Frontal cortex (tissue), 4 donors: ENCODE measurements at places on chromosomes 2 and 18. TPM values are rescaled to one million over a fixed set of nuclear protein-coding genes. Genes with fewer than 3 reads are reported as not detected.

Gene TBC1D8
- total RNA-seq: 6.1 TPM

- no peak for DNase-seq
These were observed 561.2 kb upstream of the SALL3 start for GRCh38 chr18:78418379-78418778.

- DNase-seq: no peak
These were observed 177.2 kb downstream of the NEDD4L start for GRCh38 chr18:58221060-58221725.

DNA sequence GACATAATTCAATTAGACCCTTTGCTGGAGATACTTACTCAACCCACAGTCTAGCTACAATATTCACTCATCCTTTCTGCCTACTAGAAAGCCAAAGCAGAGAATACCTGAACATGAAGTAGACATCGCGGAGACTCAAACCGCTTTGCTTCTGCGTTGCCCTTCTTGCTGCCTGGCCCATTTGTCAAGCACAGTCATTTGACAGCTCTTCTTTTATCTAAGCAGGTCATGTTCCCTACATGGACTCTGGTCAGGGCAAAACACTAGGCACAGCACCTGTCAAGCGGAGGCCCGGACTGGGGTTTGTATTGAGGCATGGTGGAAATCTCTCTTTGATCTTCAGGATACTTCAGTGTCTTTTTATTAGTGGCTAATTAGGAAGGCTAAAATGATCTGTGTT is 89.7 kb downstream of the FARSB start:
- no peak for DNase-seq

GRCh38 chr2:182456784-182457183 is 29.9 kb upstream of the PDE1A start:
- DNase-seq: no peak

Gene SNX17
- total RNA-seq: 47.7 TPM

GRCh38 chr2:125398738-125399524 is 1257.0 kb upstream of the GYPC start:
- DNase-seq: no peak

Gene METTL8
- 23.2 TPM for total RNA-seq

DNA sequence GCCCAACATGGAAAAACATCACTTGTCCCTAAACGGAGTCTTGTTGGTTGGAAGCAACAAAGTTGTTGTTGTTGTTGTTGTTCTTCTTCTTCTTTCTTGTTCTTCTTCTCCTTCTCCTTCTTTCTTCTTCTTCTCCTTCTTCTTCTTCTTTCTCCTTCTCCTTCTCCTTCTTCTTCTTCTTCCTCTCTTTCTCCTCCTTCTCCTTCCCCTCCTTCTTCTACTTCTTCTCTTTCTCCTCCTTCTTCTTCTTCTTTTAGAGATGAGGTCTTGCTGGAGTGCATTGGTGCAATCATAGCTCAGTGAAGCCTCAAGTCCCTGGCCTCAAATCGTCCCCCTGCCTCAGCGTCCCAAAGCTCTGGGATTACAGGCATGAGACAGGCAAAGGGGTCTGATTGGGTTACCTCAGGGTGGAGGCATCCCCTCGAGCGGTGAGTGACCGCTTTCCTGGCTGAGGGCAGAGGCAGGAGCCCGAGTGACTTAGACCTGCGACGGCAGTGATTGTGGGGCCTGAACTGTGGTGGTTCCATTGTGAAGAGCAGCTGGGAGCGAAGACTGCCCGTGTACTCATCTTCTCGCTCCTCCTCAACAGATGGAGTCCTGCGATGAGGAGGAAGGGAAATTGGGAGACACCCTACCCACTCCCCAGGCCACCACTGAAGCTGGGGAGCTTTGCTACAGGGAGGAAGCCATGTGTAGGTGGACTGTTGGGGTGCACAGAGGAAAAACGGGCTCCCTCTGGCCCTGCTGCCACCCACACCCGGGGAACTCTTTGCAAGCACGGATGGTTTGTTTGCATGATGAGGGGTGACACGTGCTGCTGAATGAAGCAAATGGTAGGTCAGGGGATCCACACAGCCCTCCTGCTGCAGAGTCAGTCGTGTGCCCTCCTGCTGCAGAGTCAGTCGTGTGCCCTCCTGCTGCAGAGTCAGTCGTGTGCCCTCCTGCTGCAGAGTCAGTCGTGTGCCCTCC is 7.0 kb upstream of the PER2 start:
- no peak for DNase-seq

DNA sequence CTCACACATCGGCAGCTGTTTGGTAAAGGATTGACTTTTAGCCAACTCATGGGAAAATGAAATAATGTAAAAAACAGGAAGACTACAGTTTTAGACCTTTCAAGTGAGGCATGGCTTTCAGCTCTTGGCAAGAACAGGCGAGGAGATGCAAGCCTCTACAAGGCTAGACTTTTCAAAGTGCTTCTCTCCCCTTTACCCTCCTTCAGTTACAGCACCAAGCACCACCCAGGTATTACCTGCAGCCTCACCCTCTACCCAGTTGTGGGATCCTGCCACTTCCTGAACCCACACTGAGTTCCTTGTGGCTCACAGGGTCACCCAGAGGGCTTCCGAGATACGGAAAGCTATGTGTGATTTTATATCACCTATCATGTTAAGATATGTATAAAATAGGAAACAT is 14.7 kb downstream of the UGT1A10 start:
- no peak for DNase-seq

DNA sequence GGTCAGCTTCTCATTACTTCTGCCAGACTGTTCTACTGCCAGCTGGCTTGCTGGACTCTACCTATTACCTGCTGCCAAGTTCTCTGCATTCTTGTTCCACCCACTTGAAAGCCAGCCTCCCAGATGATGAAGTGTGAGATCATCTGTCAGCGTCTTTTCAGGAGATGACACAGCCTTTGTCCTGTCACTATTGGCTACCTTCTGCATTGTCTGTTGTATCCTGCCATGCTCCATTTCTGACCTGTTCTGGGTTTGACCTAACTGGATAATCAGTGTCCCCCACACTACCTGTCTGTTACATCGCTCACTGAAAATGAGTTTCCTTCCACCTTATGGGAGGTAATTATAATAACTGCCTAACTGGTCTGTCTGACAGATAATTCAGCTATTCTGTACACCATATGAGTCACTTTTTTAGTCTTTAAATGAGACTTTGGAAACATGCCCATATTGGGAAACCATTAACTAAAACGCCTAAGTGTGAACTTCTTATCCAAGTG is 520.6 kb downstream of the METTL4 start:
- DNase-seq: no peak

- no peak for DNase-seq
These were observed 623.2 kb upstream of the ID2 start for GRCh38 chr2:8058652-8059051.

Gene KIF1A
- total RNA-seq: 146 TPM

DNA sequence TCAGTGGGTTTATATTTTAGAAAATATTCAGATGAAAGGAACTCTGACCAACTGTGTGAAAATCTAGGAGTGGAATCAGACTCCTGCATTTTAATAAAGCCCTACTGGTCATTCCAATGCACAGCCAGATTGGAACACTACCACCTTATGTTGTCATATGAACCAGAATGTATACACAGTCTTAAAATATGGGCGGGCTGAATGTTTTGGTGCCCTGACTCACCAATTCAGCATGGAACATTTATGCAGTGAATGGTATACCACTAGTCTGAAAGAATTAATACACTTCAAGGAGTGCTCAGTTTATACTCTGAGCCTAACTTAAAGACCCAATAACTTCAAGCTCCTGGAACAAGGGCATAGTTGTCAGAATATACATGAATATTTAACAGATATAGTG is 280.9 kb upstream of the TCF4 start:
- no peak for DNase-seq

Gene MPP4
- under 0.01 TPM for total RNA-seq

- no peak for DNase-seq
These were observed 155.0 kb downstream of the EIPR1 start for GRCh38 chr2:3222636-3223035.

Gene DLX2
- 2.9 TPM for total RNA-seq

Gene MAP3K19
- total RNA-seq: 0.41 TPM

DNA sequence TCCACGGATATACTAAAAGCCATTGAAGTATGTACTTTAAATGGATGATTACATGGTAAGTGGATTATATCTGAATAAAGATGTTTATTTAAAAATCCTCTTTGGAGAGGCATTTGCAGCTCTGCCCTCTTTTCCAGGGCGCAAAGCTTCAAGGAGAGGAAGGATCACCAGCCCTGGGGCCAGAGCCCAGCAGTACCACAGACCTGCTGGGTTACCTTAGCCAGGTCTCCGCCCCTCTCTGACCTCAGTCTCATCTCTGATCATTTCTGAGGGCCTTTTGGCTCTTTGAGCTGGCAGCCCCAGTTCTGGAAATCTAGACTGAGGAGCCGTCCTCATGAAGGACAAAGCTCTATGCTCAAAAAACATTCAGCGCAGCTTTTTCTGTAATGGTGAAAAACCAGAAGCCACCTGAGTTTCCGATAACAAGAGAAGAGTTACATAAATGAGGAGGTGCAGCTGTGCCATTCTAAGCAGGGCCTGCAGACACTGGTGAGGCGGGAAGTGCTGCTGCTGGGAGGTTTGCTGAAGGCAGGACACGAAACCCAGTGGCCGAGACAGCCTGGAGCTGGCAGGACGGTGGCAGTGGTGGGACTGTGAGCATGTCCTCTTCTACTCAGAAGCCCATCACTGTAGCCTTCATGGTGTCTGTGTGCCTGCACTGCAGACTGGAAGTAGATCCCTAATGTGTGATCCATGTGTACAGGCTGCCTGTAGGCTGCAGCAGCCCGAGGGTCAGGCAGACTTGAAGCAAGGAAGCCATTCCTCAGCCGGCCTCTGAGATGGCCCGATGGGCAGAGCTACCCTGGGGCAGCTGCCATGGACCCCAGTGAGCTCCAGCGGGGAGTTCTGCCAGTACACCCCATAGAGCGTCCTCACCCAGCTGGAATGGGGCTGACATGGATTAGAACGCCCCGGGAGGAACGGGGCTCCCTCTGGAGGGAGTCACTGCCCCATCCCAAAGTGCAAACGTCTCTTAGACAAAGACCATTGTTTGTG is 27.7 kb downstream of the ADRA2B start:
- DNase-seq: no peak

Gene AKAIN1
- 4.5 TPM for total RNA-seq

Gene IL37
- not detected for total RNA-seq

- no peak for DNase-seq
These were observed 746.6 kb upstream of the DDX18 start for GRCh38 chr2:117067900-117068299.

Gene BOLL
- not detected for total RNA-seq

GRCh38 chr2:108585436-108585835 is 51.2 kb downstream of the LIMS1 start:
- no peak for DNase-seq

GRCh38 chr2:232385660-232386489 is 7.3 kb downstream of the ALPP start:
- no peak for DNase-seq

DNA sequence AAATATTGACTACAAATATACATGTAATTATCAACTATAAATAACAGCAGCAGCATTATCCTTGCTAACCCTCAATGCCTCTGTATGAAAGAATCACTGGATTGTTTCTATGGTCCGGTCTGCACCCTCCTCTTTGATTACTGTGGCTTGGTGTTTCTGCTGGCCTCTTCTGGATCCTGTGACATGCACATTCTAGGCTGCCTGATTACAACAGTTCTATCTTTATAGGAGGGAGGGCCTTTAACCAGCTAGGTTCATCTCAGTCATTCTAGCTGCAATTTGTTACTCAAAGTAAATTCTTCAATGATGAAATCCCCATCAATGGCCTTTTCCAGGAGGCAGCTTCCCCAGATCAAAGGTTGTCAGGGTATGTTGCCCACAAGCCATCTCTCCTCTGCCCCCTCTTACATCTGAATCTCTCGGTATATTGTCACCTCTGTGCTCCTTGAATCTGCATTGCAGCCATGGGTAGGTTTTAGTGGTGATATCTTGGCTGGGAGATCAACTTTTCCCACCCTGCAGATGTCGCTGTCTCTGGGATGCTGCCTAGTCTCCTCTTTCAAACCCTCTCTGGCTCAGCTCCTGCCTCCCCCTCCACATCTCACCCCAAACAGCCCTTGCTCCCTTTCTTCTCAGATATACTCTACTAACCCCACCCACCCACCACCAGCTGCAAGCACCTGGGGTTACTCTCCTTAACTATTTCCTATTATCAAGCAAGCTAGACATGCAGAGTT is 106.2 kb upstream of the BZW1 start:
- no peak for DNase-seq

DNA sequence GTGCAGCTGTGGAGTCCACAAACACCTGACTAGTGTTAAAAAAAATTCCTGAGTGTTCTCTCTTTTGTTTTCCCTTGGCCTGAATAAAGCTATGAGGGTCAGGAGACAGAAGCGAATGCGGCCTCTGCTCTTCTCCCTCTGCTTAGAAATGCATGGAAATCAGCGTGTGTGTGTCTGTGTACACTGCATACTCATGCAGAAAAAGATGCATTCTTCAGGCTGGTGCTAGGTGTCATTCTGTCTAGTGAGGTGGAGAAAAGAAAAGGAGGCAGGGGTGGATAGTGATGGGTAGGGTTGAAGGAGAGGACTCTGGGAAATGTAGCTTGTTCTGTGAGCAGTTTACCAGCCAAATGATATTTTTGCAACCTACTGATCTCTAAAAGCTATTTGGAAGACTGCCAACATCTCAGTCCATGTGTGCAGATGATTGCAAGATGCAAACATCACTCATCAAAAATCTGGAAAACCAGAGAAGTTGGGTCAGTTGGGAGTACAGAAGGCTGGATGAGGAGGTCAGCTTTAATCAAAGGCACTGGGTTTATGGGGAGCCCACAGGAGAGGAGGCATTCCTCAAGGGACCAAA is 177.7 kb downstream of the INSIG2 start:
- no peak for DNase-seq

Gene IL36G
- under 0.01 TPM for total RNA-seq

DNA sequence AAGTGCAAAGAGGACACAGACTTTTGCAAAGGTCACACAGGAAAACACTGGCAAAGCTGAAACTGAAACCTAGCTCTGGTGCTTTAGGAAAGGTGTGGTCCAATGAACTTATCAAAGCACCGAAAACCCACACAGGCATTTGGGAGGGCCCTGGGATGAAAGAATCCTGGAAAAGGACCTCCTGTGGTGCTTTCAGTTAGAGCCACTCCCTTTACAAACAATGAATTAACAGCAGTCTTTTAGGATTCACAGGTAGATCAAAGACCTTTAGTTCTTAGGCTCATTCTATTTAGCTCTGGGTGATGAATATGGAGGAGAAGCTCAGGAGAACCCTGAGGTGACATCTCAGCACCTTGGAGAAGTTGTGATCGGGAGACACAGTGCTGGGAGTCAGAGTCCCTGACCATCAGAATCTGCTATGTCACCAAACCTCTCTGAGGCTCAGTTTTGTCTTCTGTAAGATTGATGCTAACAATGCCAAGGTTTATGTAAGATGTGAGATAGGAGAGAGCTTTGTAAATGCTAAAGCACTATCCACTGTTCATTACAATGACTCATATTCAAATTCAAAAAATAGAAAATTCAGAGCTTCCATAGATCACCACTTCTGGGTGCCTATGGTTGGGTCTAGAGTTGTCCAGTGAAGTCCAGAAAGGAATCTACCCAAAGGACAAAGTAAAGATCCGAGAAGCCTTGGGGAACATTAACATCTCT is 39.3 kb downstream of the VSNL1 start:
- no peak for DNase-seq

GRCh38 chr2:10504370-10504993 is 56.4 kb upstream of the ODC1 start:
- DNase-seq: no peak
